Panc1 (cell line): ENCODE measurements at places on chromosomes 11 and 22.

DNA sequence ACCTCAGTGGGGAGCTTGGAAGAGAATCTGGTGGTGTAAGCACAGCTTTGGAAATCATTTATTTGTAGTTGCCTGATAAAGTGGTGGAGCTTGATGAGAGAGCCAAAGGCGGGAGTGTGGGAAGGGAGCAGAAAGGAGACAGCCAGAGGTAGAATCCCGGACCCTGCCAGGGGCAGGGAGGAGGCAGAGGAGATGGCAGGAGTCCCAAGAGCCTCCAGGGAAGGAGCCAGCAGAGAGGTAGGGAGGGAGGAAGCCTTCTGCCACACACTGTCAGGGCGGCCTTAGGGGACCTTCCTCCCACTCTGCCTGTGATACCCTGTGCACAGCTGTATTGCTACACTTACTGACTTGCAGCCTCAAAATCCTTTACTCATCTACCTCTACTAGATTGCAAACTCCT, 15.4 kb downstream of the SCUBE2 start:
- no peak for DNase-seq

DNA sequence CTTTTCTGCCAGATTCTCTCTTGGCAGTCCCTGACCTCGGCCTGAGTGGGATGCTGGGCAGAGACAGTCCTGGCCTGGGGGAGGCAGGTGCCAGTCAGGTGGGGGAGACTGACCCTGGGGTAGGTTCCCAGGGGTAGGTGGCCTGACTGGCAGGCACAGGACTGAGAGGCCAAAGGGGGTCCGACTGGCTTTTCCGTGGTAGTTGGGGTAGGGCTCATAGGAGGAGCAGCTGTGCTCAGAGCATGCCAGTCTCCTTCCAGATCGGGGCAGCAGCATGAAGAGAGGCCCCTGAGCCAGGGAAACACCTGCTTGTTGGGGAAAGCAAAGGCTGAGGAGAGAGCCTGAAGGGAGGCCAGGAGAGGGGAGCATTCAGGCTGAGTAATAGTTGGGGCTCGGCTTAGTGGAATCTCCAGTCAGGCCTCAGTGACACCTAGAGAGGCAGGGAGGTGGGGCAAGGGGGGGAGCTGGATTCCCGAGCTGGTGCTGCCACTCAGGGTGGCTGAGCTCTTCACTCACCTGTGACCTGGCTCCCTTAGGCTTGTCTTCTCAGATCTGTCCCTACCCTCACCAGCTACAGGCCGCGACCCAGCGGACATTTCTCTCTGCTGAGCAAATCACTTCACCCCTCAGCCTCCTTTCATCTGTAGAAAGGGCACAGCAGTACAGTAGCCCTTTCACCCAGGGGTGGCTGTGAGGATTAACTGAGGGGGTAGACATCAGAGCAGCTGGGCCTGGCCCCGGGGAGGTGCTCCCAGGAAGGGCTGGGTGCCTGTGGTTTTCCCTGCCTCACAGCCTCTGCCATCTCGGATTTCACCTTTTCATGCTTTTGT, 26.2 kb downstream of the MCM5 start:
- no peak for DNase-seq

- DNase-seq: no peak
Observed at GRCh38 chr11:87589082-87589481, 551.3 kb downstream of the TMEM135 start.

- DNase-seq: no peak
Observed at GRCh38 chr11:8408151-8408941, 144.7 kb upstream of the LMO1 start.

DNA sequence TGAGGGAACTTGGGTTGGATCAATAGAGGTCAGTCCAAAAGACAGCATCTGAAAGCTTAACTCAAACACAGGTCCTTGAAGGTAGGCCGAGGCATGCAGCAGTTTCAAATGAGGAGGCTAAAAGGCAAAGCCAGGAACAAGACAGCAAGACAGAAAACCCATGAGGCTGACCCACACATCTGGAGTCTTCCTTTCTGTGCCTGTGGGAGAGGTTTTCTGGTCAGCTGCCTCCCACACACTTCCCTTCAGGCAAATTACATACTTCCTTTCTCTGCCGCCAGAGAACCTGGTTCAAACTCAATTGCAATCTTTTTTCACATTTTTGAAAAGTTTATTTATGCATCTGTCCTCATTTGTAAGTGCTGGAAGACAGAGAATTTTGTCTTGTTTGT, 29.8 kb upstream of the CRTAM start:
- DNase-seq: no peak

DNA sequence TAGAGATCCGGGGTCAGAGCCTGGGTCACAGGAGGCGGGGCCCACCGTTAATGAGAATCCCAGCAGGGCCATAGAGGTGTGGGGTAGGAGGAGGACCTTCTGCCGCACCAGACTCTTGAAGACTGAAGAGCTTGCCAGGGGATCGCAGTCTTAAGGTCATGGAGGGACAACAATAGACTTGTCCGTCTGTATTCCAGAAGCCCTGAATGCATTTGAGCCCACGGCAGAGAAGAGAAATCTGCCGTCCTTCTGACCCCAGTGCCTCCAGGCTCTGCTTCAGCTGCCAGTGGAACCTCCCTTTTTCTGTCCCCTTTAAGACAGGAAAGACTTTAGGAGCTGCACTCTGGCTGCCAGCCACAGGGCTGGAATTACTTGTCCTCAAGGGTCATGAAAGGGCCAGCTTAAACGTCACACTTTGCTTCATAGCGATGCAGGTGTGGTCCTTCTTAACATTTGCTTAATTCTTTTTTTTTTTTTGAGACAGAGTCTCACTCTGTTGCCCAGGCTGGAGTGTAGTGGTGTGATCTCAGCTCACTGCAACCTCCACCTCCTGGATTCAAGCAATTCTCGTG, 15.5 kb upstream of the ST3GAL4 start:
- no peak for DNase-seq

- DNase-seq: no peak
Observed at GRCh38 chr22:27879923-27880322, 39.1 kb downstream of the PITPNB start.

DNA sequence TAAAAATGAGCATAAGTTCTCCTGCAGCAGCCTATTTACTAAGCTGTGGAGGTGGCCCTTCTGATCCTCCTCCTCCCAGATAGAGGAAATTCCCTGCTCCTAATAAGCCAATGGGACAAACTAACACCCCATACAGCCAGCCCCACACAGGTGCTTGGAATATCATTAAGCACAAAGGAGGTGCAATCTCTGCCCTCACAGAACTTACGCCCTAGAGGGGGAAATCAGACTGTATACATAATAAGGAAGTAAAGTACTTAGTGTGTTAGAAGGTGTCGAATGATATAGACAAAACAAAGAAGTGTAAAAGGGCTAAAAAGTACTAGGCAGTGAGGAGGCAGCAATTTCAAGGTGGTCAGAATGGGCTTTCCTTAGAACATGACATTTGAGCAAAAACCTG, 5.8 kb downstream of the MS4A12 start:
- DNase-seq: no peak

DNA sequence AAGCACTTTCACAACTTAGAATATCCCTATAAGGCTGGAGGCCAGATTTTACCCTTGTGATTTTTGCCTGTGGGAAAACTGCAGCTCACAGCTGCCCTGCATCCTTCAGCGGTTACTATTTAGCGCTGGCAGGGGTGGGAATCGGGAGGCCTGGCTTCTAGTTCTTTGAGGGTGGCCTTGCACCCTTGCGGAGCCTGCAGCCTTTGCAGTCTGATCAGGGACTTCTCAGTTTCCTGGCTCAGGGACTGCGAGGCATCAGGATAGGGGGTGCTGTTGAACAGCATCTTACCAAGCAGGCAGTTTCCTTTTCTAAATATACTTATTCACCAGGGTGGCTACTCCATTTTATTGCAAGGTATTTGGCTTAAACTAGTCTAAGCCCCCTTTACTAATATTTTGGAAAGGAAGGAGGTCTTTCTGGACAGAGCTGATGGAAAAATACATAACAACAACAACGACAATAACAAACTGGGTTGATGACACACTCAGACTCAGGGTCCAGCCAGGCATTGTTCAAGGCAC, 2.9 kb upstream of the APOA1 start:
- no peak for DNase-seq

DNA sequence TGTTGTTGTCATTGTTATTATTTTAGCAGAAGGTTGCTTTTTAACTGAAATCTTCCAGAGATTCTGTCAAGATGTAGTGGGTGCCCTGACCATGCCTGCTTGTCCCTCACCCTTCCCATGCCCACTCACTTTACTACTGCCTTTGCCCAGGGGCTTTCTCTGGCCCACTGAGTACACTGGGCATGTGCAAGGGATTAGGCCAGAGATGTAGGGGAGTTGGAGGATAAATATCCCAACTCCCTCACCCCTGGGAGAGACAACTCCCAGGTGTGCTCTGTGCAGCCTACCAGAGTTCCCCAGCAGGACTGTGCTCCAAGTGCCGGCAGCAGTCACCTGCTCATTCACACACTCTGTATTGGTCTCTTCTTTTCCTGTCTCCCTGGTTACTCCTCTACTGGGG, 559.1 kb downstream of the MIAT start:
- no peak for DNase-seq

DNA sequence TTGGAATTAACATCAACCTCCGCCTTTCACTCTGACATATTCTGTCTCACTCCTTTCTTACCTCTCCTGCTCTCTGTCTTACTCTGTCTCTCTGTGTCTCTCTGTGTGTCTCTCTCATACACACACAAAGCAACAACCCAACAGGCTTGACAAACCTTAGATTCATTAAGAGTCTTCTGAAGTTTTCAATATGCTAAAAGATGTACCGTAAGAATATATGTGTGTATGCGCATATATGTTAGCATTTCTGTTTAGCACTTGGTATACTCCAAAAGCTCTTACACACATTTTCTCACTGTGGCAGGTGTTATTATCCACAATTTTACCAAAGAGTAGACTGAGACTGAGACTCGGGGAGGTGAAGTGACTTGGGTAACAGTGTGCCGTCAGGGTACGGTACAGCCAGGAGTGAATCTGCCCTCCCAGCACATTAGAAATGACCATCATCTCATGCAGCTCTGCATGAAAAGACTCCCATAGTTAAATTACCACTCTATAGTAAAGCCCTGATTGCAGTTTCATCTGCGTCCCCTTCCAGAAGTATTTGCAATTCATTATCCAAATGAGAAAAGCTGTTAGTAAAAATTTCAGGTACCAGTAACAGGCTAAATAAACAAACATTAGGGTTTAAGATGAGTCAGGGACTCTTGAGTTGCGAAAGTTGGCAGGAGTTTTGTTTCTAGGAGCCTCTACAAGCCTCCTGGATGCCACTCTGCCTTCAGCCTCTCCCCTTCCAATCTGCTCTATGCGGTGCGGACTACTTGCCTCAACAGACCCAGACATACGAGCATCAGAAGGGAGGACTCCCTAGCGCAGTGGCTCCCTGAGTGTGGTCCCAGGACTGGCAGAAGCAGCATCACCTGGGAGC, 195.2 kb upstream of the TMEM45B start:
- no peak for DNase-seq

- DNase-seq: no peak
Observed at GRCh38 chr11:58575377-58576020, at the start of gene LPXN. LPXN (minus strand) TSS chr11:58575856; CDS start chr11:58575772, 84 bp downstream.

DNA sequence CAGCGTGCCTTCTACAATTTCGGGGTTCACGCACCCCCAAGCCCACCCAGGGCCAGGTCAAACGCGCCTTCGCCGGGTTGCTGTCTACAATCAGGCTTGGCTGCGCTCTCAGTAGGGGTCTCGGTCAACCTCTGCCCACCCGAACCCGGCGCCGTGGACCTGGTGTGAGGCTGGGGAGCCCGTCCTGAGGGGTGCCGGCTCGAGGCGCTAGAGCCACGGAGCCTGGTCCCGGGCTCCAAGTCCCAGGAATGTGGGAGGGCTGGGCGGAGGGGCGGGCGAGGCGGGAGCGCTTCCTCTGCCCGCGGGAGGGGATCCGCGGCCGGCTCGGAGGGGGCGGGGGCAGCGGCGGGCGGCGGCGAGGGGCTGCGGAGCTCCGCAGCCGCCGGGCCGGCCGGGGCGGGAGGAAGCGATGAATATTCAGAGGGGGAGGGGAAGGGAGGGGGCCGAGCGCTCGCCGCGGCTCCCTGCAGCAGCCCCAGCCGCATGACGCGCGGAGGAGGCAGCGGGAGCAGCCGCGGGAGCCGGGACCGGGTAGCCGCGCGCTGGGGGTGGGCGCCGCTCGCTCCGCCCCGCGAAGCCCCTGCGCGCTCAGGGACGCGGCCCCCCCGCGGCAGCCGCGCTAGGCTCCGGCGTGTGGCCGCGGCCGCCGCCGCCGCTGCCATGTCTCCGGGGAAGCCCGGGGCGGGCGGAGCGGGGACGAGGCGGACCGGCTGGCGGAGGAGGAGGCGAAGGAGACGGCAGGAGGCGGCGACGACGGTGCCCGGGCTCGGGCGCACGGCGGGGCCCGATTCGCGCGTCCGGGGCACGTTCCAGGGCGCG, at the start of gene PTPRJ:
Gene PTPRJ (plus strand): TSS at position 472 of the 819 bp plus-strand sequence. CDS start 354 bp downstream, outside the sequence.
- no peak for DNase-seq

GRCh38 chr22:24486501-24486921, 8.6 kb upstream of the UPB1 start:
- no peak for DNase-seq

DNA sequence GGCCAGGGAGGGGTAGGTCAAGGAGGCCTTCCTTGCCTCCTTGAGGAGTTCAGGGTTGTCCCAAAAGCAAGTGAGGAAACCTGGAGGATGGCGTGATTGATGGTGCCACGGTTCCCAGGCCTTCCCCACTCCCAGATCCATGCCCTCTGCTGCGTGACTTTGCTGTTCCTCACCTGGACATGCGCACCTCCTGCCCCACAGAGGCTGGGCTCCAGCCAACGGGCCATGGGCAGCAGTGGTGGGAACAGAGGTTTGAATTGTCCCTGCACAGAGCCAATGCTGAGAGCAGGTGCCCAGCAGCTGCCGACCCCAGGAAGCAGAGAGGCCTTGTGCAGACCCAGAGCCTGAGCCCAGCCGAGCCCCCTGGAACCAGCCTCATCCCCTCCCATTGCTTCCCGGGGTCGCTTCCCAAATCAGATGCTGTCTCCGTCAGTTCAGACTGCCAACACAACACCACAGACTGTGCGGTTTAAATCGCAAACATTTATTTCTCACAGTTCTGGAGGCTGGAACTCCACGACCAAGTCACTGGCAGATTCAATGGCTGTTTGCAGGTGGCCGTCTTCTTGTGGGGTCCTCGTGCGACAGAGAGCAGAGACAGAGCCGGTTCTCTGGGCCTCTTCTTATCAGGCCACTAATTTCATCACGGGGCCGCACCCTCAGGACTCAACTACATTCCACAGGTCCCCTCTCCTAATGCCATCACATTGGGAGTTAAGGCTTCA, 6.2 kb upstream of the LINC01488 start:
- DNase-seq: no peak

GRCh38 chr11:87397011-87397865, 359.5 kb downstream of the TMEM135 start:
- no peak for DNase-seq

DNA sequence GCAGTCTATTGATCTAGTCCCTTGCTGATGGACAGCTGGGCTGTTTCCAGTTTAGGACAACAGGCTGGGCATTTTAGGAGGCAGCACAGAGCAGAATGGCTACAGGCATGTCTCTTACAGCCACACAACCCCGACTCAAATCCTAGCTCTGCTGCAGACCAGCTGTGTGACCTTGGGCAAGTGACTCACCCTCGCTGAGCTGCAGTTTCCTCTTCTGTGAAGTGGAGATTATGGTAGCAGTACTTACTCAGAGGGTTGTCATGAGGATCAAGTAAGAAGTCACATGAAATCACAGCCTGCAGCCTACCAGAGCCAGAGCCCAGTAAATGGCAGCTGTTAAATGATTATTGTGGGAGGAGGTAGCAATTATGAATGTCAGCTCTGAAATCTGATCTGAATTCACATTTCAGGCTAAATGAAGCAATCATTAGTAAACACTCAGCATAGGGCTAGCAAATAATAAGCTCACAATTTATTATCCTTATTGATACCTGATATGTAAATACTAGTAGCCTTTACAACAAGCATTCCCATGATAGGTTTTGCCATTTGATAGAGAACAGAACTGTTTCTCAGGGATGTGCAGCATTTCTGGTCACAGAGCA, 58.9 kb downstream of the MYEOV start:
- peak; percentile 73 for DNase-seq
